CD8-positive, alpha-beta T cell (primary cell): ENCODE measurements at places on chromosomes 3 and 15.
A peak's percentile ranks its signal among the peaks of the same experiment; 100 is the strongest.

DNA sequence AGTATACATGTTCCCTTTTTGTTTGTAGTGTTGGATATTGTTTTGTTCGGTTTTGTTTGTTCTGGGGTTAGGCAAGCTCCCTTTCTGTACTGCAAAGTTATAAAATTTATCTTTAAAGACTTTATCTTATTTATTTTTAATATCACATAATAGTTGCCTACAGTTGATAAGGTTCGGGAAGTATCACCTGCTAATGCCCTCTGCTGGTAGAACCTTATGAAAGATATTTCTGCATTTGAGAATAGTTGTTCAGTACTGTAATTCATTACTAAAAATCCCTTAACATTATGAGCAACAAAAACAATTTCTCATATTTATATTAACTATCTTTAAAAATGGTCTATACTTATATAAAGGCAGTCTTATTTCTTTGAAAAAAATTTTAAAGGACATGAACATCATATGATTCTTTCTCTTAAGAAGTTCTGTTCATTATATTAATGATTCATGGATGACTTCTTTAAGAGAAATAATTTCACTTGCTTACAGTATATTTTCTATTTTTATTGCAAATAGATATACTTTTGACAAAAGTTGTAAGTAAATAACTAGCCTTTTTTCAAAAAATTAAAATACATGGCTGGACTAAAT lies 1126.8 kb downstream of the SI start:
- DNase-seq: no peak

DNA sequence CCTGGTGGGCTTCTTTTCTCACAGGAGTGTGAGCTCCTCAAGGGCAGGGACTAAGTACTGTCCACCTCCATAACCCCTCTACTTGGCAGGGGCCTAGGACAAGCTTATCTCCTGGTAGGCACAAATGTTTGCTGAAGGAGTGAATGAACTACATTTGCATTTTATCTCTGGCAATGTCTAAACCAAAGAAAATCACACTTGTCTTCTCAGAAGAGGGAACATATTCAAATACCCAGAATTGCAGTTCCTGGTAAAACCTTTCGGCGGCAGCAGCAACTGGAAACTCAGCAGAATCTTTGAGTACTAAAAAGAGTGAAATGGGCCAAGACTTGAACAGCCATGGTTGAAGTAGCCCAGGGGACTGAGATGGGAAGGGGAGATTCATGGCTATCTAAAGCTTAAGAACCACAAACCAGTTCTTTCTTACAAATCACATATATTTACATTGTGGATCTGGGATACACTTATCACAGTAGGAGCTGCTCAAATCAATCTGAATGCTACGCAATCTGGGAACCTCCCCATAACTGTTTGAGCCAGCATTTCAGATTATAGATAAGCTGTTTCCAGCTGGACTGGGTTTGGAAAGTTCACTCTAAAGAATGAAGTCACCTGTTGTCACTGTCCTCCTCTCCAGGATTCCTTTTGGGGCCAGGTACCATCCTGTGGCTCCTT lies 18.7 kb upstream of the PTPN9 start:
- peak; percentile 33 for DNase-seq

- DNase-seq: no peak
These were observed 116.9 kb downstream of the PLOD2 start for GRCh38 chr3:146044046-146044445.

DNA sequence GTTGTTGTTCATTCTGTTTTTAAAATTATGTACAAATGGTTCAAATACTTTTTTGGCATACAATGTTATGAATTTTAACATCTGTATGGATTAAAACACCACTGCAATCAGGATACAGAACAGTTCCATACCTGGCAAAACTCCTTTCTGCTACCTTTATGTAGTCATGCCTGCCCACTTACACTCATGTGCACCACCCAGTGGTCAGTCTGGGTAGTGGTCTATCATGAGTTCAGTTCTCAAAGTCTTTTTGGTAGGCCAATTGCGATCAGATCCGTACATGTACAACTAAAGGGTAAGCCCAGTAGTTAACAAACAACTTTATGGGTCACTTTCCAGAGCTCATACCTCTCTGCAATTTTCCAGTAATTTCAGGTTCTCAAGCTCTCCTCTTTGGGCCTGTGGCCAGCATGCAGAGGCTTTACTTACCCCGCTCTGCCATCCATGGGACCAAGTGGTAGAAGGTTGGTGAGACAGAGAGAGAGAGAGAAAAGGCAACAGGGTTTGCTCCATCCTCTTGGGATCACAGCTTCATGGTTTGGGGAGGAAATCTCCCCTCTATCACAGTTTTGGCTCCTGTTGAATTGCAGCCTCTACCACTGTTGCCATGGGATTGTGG lies 63.9 kb upstream of the FAM98B start:
- DNase-seq: peak; percentile 70

DNA sequence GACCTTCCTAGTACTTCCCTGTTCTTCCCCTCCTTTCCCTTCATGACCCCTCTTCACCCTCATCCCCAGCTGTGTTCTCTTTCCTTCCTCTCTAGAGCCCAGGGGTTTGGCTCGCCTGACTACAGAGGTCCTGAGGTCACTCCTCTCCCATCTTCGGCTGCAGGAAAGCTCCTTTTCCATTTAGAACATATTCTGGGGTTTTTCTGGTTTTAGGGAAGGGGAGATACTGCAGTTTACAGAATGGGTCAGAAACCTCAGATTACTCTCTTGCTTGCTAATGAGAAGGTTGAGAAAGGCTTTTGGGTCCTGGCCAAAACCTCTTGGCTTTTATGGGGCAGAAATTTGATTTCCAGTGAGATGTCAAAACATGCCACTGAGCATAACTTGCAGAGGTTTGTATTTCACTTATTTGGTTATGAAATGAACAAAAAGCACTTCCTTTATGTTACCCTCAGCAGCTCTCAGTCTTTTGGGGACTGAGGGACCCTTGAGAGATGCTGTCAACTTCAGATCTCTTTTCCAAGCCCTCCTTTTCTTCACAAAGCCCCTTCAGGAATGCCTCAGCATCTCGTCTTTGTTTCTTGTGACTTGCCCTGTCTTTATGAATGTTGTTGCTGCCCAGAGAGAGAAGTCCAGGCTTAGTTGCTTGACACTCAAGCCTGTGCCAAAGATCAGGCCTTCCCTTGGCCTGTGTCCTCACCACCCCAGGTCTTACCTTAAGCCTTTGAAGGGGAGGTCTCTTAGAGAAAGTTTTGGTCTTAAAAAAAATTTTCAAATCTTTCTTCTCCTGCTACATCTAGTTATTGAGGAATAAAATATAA lies 121.7 kb upstream of the TPM1 start:
- DNase-seq: no peak

GRCh38 chr3:132285620-132285945 lies 31.6 kb upstream of the ACP3 start:
- DNase-seq: no peak

DNA sequence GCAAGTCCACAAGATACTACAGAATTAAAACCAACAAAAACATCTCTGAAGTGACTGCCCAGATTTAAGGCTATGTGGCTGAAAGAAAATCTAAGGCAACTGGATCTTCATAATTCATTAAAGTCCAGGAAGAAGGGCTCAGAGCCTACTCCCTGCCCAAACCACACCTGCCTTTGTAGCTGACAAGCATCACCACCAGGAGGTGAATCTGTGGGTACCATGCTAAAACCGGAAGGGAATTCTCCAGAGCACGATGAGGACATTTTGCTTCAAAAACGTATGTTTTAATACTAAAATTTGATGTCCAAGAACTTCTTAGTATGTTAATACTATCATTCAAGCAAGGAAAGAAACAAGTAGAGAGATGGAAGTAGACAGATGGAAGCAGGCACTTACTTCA lies 495.9 kb upstream of the NECTIN3 start:
- no peak for DNase-seq

DNA sequence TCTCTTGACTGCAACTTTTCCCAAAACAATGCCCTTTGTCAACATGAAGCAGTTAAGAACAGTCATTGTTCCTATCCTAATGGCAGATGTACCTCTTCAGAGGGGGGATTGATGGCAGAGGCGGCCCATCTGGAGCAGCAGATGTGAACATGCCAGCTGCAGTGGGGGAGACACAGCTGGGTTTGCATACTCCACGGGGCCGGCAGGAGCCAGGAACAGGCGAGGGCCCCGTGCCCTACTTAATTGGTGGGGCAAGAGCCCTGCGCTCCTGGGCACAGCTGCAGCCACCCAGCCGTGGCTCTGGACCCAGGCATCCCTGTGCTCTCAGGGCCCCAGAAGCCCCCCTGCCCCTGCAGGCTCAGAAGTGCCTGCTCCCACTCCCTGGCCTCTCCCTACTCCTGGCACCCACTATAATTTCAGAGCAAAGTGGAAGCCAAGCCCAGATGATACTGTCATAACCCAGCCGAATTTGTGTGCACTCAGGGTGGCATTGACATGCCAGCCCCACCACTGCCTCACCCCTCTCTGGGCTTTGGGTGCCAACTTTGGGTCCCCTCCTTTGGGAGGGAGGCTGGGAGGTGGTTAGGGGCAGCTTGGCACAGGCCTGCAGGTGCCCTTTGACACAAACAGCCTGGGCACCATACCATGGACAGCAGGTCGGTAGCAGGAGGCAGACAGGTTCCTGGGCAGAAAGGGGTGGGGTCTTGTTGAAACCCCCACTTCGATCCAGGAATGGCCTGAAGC lies 34.6 kb downstream of the ROPN1B start:
- no peak for DNase-seq

- DNase-seq: no peak
These were observed 51.4 kb upstream of the RNF7 start for GRCh38 chr3:141686466-141687291.

DNA sequence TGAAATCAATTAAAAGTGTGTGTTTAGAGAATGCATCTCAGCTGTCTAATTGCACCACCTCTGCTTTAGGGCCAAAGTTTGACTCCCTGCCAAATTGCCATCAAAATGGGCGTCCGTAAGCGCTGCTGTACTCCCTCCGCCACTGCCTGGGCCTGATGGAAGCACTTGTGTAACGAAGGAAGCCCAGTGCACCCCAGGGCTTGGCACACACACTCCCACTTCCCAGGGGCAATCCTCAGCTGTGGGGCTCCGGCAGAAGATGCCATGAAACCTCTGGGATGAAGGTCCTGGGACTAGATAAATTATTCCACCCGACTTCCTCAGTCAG lies 137.8 kb downstream of the RORA start:
- no peak for DNase-seq

DNA sequence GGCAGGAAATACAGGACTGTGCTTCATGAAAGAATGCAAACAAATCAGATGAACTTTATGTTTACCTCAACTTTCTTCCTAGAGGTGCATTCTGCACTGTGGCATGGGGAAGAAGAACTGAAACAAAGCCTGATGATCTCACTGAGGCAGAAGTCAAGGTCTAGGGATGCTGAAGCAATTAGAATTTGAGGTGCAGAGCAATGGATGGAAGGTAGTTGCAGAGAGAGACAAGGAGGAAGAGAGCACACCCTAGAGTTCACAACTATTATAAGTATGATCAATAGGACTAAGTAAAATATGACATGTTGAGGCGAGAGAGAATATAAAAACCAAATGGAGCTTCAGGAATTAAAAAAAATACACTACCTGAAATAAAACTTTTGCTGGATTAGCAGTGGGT lies 420.1 kb downstream of the EDEM1 start:
- no peak for DNase-seq

GRCh38 chr3:108391917-108392593 lies 95.7 kb downstream of the HHLA2 start:
- DNase-seq: no peak

DNA sequence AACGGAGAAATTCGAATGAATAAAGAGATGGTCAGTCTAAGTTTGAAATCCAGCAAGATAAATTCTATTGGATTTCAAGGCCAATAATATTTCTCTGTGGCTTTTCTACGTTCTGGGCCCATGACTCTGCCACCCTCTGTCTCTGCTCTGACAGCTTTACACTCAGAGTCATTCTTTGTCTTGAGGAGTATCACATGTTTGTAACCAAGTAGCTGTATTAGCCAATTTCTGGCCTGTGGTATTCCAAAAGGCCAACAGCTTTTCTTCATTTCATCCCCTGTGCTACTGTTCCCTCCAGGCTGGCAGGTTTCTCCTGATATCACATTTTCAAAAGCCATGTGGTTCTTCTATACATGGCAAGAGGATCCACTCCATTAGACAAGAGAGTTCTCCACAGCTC lies 324.1 kb upstream of the CNTN4 start:
- no peak for DNase-seq

DNA sequence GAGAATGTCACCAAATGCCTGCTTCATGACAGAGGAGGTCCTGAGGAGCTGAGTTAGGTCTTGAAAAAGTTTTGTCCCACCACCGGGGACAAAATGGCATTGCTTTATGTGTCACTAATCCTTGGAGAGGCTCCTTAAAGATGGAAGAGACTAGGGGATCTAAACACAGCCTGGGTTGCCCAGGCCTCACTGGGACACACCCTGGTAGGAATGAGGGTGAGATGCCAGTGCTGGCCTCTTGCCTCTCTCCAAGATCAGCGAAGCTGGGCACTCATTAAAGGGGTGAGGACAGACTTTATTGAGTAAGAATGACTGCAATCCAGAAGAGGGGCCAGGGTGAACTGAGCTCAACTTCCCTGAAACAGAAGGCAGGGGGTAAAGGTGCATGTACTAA lies 58.5 kb upstream of the KLF13 start:
- no peak for DNase-seq

GRCh38 chr3:72390841-72391240 lies 457.4 kb downstream of the SHQ1 start:
- DNase-seq: no peak

DNA sequence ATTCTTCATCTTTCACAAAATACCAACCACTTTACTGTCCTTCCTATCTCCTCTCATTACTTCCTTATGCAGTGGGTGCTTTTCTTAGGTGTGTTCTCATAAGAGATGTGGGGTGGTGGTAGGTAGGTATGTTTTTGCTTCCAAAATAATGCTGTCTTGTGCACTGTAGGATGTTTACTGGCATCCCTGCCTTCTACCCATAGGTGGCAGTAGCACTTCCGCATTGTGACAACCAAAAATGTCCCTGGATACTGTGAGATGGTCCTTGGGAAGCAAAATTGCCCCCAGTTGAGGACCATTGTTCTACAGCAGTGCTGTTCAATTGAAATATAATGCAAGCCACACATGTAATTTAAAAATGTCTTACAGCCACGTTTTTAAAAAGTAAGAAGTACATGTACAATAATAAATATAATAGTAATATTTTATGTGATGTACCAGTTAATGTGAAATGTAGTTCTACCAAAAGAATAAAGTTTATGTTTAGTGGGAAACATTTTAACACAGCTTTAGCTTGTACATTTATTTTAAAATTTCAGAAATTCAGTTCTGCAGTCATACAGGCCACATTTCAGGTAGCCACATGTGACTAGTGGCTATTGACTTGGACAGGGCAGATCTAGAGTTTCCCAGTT lies 75.2 kb downstream of the NEO1 start:
- peak; percentile 3 for DNase-seq

- no peak for DNase-seq
These were observed 3.2 kb downstream of the ZIC1 start for GRCh38 chr3:147412261-147412916.

GRCh38 chr3:186760141-186760833 lies 23.1 kb upstream of the EIF4A2 start:
- no peak for DNase-seq

- no peak for DNase-seq
These were observed 22.0 kb downstream of the CPEB1 start for GRCh38 chr15:82625136-82625535.

GRCh38 chr3:159645874-159646273 lies 342.8 kb upstream of the IL12A start:
- DNase-seq: no peak
